ENCODE measurements at places on chromosomes 12 and 14.

DNA sequence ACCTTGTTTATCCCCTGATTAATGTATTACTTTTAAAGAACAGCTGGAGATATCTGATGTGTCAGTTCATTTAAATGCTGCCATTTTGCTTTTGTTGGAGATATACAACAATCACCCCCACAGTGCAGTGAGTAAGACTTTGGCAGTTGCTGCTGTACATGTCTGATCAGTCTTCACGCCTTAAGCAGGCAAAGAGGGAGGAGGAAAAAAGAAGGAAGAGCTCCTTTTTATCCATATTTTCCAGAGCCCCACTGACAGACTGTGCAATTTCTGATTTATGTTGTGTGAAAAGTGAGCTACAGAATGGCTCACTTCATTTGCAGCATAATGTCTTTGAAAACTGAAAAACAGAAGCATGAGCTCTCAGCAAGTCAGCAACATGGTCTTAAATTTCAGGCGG, 319.7 kb upstream of the LRIG3 start:
- no peak for DNase-seq

DNA sequence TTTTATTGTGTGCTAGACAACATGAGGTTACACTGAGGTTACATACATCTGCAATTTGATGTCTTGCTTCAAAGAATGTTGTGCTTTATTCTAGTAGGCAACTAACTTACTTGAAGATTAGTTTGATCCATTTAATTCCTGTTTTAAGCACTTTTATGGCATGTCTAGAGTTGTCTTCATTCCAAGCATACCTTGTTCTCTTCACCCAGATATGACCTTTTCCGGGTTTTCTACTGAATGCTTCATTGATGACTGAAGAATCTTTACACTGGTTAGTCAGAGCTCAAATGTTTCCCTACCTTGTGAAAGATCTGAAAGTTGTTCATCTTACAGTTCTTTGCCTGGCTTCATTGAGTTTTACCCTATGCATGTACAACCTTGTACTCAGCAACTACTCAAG, 274.0 kb upstream of the KITLG start:
- no peak for DNase-seq

- DNase-seq, result no peak
Measured at GRCh38 chr12:124071075-124071443, 98.0 kb downstream of the ZNF664 start.

- no peak for DNase-seq
Measured at GRCh38 chr12:130111965-130112496, 50.2 kb upstream of the FZD10 start.

DNA sequence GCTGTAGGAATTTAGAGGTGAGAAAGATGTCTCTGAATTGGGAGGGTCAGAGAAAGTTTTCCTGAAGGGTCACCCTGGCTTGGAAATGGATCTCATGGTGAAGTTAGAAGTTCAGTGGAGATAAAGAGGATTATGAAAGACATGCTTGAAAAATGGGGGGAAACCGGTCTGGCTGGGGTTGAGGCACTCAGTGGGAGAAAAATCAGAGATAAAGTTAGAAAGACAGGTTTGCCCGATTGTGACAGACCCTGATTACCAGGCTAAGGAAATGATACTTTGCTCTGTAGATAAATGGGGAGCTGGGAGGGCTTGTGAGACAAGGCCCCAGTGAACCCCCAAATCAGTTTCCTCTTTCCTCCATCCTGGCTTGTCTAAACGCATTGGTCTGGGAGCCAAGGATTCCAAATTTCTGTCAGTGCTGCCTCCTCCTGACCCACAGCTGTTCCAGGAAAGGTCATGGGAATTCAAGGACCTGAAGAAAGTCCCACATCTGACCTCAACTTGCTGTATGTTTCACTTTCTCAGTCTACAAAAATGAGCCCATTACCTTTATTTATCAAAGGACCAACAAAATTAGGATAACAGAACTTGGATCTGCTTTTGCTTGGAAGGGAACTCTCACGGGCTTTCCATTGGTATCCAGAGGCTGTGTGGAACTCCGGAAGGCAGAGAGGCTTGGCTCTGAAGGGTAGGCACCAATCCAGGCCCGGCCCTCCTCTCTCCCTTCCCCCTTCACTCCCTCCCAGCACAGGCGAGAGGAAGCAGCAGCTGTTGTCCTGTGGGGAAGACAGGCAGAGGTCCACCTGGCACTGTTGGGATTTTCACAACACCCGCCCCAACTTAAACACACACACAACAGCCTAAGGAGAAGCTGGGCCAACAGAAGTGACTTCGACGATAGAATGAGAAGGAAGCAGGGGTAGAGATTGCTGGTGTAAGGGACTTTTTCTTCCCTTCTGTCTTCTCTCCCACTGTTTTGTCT, 3.4 kb upstream of the RNASE7 start:
- no peak for DNase-seq

- no peak for DNase-seq
Measured at GRCh38 chr14:36111822-36112583, 64.5 kb downstream of the PTCSC3 start.

- DNase-seq, result no peak
Measured at GRCh38 chr12:78571953-78572352, 292.6 kb upstream of the SYT1 start.

DNA sequence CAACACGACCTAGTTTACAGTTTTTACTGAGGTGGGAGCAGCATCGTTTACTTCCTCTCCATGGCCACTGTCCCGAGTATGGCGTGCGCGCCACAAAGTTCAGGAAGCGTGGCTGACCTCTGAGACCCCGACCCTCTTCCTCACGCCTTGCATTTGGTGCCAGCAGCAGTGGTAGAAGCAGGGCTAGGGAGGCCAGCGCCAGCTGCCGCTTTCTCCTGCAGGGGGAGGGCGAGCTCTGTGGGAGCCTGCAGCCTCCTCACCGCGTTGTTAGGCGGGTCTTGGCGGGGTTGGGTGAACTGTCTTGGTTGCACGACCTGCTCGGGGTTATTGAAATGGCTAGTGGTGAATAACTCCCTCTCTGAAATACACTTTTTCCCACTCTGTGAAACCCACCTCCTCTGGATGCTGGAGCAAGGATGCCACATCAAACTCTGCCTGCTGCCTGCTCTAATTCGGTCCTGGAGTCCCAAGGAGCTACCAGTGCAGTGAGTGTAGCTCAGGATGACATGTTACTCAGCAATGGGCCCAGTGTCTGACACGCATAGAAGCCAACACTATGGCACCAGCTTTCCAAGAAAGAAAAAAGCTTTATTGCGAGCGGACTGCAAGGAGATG, 22.3 kb upstream of the TDRD9 start:
- DNase-seq, result no peak

GRCh38 chr12:19066475-19067001, 63.0 kb upstream of the PLEKHA5 start:
- DNase-seq, result no peak

DNA sequence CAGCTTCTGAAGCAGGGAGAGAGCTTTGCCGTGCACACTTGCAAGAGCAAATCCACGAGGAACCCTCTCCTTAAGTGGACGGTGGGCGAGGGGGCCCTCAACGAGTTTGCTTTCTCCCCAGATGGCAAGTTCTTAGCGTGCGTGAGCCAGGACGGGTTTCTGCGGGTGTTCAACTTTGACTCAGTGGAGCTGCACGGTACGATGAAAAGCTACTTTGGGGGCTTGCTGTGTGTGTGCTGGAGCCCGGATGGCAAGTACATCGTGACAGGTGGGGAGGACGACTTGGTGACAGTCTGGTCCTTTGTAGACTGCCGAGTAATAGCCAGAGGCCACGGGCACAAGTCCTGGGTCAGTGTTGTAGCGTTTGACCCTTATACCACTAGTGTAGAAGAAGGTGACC, 69.0 kb downstream of the WDR20 start:
- no peak for DNase-seq

- DNase-seq, result no peak
Measured at GRCh38 chr12:99302874-99303273, 344.7 kb upstream of the GARIN6 start.

- no peak for DNase-seq
Measured at GRCh38 chr14:86799244-86799647, 1193.7 kb downstream of the GALC start.

- DNase-seq, result no peak
Measured at GRCh38 chr14:73726025-73726961, 12.1 kb upstream of the PNMA1 start.

DNA sequence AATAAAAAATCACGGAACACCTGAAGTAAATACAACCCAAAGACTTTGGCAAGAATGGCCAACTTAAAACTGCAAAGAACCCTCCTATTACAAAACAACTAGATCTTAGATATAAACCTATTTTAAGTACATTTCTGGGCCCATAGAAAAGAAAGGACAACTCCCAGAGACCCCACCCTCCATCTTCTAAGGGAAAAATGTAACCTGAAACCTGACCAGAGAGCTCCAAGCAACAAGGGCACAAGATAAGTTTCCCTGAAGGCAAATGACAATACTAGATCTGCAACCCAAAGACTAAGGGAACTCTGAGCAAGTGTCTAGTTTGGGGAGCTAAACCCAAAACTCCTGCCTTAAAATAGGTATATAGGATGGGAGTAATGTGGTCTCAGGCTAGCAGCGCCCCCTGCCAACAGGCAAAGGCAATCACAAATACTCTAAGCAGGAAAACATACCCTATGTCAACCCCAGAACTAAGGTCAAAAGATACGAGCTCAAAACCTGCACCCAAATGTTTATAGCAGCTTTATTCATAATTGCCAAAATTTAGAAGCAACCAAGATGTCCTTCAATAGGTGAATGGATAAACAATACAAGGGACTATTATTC, 218.9 kb downstream of the ITPR2 start:
- no peak for DNase-seq

- DNase-seq, result no peak
Measured at GRCh38 chr12:26580619-26581018, 252.4 kb downstream of the ITPR2 start.

DNA sequence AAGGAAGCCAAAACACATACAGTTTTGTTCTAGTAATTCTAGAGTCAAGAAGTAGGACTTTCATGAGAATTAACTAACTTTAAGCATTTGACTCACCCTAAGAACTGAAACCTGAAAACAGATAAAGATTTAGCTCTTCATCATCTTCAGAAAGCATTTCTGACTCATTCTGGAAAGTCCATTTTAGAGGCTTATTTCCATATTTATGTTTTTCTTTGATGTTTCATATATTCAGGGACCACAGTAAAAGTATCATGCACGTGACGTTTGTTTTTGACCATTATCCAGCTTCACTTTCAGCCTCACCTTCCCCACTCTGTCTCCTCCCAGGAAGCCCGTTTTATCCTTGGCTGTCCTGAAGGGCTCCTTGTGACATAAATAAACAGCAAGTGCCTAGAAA, 79.2 kb downstream of the MDGA2 start:
- no peak for DNase-seq

DNA sequence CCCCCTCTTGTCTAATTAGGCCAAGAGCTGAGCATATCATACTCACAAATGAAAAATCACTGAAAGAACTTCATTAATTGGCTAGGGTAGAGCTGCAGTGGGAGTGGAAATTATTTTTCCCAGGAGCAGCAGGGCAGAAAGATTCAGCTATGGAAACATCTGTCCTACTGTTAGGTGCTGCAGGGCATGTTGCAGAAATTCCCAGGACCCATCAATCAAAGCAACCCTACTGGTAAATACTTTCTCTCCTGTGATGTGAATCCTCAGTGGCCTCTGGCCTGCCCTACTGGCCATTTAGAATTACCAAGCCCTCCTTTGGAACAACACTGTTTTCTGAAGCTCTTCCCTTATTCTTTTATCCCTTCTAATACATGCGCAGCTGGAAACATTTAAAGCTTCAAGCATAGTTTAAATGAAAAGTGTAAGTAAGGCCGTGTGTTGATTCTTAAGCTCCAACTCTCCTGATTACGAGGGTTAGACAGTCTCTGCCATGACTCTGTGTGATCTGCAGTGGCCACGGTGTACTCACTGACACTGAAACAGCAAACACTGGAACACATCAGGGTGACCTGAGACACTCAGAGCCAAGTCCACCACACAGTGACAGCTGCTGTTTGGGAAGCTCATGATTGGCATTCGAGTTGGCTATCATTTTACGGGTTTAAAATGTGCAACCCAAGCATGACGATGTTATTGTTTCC, 62.6 kb upstream of the TMCC3 start:
- no peak for DNase-seq

DNA sequence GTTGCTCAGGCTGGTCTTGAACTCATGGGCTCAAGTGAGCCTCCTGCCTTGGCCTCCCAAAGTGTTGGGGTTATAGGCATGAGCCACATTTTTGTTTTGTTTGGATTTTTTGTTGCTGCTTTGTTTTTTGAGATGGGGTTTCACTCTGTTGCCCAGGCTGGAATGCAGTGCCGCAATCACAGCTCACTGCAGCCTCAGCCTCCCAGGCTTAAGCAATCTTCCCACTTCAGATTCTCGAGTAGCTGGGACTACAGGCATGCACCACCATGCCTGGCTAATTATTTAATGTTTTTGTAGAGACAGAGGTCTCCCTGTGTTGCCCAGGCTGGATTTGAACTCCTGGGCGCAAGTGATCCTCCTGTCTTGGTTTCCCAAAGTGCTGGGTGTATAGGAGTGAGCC, 5.7 kb upstream of the PLEK2 start:
- DNase-seq, result no peak

- no peak for DNase-seq
Measured at GRCh38 chr14:69263364-69263763, 3.4 kb downstream of the GALNT16 start.

GRCh38 chr12:52617403-52617785, 965 bp downstream of the KRT73 start:
- no peak for DNase-seq

GRCh38 chr12:116502141-116502725, 56.9 kb upstream of the MAP1LC3B2 start:
- DNase-seq, result no peak

DNA sequence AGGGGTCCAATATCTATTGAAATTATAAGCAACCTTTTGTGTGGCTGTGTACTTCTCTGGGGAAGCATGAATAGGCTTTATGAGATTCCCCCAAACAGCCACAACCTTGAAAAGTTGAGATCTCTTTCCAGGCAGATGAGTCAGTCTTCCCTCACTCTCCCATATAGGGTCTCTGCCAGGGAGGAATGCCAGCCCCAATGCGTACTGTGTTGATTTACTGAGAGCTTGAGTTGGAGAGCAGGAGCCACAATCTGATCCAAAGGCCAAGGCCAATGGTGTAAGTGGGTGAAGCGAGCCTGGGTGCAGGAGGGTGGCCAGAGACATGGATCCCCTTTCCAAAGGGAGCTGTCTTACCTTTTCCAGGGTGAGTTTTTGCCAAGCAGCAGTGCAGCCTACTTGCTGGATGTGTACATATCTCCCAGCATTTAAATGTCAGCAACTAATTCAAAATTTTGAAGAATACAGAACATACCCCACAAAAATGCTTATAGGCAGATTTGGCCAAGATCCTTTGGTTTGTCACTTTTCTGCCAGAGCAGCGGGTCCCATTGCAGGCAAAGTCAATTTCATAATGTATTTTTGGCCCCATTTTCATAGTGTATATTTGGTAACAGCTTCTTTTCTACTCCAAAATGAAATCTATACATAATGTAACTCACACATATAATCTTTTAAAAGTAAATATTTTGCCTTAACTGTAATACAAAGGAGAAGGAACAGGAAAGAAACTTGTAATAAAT, 88.2 kb downstream of the TBC1D30 start:
- DNase-seq, result no peak

GRCh38 chr14:39827901-39828655, 395.8 kb upstream of the FBXO33 start:
- DNase-seq, result no peak

- no peak for DNase-seq
Measured at GRCh38 chr14:73503648-73504047, 12.9 kb downstream of the RIOX1 start.

GRCh38 chr14:105021656-105022275, 883 bp upstream of the CDCA4 start:
- DNase-seq, result no peak
